Tongue (tissue), 3 donors: ENCODE measurements at places on chromosomes 6 and 20. TPM values are rescaled to one million over a fixed set of nuclear protein-coding genes. Genes with fewer than 3 reads are reported as not detected.

The CGA gene
- 1.9 TPM for total RNA-seq

GRCh38 chr6:169583886-169584541, 117.8 kb downstream of the WDR27 start:
- no peak for DNase-seq

DNA sequence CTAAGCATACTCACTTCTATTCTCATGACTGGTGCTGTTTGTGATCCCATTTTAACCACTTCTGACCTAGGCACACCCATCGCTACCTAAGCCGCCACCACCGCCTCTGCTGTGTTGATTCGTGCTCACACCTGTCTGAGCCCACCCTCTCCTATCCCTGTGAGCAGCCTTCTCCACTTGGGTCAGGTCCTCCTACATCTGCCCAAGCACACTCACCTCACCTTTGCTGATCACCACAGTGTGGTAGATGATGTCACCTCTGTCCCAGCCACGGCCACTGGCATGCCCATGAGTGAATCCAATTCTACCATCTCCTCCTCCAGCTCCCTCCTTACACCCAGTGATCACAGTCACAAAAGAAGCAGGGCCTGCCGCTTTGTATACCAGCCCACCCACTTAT, 20.8 kb downstream of the MUC22 start:
- DNase-seq = no peak

DNA sequence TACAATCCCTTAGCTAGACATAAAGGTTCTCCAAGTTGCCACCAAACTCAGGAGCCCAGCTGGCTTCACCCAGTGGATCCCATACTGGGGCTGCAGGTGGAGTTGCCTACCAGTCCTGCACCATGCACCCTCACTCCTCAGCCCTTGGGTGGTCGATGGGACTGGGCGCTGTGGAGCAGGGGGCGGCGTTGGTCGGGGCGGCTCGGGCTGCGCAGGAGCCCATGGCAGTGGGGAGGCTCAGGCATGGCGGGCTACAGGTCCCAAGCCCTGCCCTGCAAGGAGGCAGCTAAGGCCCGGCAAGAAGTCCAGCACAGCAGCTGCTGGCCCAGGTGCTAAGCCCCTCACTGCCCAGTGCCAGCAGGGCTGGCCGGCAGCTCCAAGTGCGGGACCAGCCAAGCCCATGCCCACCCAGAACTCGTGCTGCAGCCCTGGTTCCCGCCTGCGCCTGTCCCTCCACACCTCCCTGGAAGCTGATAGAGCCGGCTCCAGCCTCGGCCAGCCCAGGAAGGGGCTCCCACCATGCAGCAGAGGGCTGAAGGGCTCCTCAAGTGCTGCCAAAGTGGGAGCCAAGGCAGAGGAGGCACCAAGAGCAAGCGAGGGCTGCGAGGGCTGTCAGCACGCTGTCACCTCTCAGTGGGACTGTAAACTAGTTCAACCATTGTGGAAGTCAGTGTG, 912.1 kb downstream of the PHF3 start:
- DNase-seq = no peak

DNA sequence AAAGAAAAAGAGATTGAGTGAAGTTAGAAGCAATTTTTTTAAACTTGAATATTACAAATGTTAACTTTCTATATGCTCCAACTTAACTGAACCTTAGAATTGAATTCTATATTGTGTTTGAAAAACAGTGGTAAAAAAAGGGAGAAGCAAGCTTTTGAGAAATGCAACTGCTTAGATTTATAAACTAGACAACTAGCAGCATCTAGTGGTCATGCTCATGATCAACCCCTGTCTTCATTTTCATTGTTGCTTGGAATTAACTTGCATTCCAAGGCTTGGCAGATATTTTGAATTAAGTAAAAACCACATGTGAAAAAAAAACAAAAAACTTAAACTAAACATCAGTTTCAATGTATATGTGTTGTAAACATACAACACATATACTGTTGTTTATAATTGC, 113.1 kb downstream of the C6orf58 start:
- peak; percentile 20 for DNase-seq

DNA sequence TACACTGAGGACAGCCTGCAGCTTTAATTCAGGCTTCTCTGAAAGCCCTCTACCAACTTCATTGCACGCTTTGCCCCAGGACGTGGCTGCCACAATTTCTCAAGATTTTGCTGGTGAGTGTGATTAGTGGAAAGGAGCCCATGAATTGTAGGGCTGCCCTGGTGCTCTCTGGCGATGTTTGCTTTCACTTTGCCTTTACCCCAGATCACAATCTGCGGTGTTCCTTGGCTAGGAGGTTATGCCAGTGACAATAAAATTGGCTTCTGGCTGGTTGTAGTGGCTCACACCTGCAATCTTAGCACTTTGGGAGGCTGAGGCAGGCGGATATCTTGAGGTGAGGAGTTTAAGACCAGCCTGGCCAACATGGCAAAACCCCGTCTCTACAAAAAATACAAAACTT, 139.3 kb downstream of the FOXC1 start:
- no peak for DNase-seq
